ENCODE measurements at places on chromosomes 1 and 21. TPM values are rescaled to one million over a fixed set of nuclear protein-coding genes. Genes with fewer than 3 reads are reported as not detected.

GRCh38 chr1:95532335-95532734, 298.3 kb downstream of the RWDD3 start:
- H3K27ac ChIP-seq = no peak overlapping the region
- H3K4me1 ChIP-seq = no peaks in the 10 kb centered on the region
- H3K4me3 ChIP-seq = no peak overlapping the region

- no peaks in the 10 kb centered on the region for H3K36me3 ChIP-seq
- no peak overlapping the region for H3K27ac ChIP-seq
- no peak overlapping the region for H3K4me3 ChIP-seq
- no peaks in the 10 kb centered on the region for H3K4me1 ChIP-seq
- H3K27me3 ChIP-seq = 0 out of 2 replicates have a peak, but pooled peaks cover 8% of the 10 kb centered on the region
These were observed 8.9 kb upstream of the C4BPB start for GRCh38 chr1:207079706-207080241.

Gene RO60
- 91.9 TPM for total RNA-seq

DNA sequence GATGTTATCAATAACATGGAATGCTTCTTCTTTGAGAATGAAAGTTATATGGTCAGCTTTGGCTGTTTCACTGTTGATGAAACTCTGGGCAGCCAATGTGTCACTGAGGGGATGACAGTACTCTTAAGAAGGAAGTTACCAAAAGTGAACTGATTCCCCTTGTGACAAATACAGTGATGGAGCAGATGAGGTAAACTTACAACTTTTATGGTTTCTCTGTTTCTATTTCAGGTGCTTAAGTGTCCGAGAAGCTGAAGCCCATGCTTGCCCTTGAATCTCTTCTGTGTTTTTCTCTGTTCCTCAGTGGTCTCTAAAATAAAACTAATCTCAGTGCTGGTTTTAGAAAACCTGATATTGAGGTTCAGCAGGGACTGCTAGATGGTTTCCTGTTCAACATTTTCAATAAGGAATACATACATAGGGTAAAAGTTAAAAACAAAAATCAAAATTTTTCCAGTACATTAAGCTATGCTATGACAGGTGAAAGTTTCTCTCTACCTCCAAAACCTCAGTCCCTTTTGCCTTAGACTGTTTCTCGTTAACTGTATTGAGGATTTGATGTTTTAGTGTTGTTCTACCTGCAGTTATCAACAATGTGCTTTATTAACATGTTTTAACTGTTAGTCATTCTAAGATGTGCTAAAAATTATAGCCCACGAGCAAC, 454.4 kb upstream of the ADGRL4 start:
- no peak for DNase-seq
- H3K27ac ChIP-seq = no peak overlapping the region
- H3K36me3 ChIP-seq = no peaks in the 10 kb centered on the region

- no peak overlapping the region for H3K4me3 ChIP-seq
- no peaks in the 10 kb centered on the region for H3K4me1 ChIP-seq
- H3K27me3 ChIP-seq = no peaks in the 10 kb centered on the region
These were observed 13.6 kb downstream of the INAVA start for GRCh38 chr1:200908191-200908868.

DNA sequence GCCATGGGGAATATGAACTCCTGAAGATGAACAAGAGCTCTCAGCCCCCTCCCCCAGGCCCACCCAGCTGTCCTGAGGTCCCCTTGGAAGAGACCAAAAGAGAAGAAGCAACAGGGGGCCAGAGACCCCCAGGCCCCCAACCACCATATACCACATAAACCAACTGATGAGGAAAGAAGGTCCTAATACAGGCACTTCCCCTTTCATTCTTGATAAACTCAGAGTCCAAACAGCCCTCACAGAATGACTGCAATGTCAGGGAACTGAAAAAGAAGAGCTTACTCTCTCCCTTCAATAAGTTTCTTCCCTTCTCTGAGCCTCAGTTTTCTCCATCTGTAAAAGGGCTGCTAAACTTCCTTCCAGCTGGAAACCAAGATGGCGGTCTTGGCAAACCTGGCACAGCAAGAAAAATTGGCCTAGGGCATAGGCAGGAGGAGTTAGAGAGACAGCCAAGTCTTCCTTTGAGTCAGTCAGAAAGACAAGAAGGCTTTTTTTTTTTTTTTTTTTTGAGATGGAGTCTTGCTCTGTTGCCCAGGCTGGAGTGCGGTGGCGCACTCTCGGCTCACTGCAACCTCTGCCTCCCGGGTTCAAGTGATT, 90.5 kb downstream of the VWA5B1 start:
- no peak for DNase-seq
- no peak overlapping the region for H3K27ac ChIP-seq
- H3K4me3 ChIP-seq = no peak overlapping the region
- H3K4me1 ChIP-seq = no peaks in the 10 kb centered on the region
- no peaks in the 10 kb centered on the region for H3K36me3 ChIP-seq
- H3K27me3 ChIP-seq = peaks cover 20% of the 10 kb centered on the region

- H3K27ac ChIP-seq = peak overlapping the region; percentile 77
- peaks cover 6% of the 10 kb centered on the region for H3K4me1 ChIP-seq
- no peaks in the 10 kb centered on the region for H3K36me3 ChIP-seq
- DNase-seq = no peak
- no peaks in the 10 kb centered on the region for H3K27me3 ChIP-seq
These were observed 455 bp downstream of the BSDC1 start for GRCh38 chr1:32393832-32394140.

DNA sequence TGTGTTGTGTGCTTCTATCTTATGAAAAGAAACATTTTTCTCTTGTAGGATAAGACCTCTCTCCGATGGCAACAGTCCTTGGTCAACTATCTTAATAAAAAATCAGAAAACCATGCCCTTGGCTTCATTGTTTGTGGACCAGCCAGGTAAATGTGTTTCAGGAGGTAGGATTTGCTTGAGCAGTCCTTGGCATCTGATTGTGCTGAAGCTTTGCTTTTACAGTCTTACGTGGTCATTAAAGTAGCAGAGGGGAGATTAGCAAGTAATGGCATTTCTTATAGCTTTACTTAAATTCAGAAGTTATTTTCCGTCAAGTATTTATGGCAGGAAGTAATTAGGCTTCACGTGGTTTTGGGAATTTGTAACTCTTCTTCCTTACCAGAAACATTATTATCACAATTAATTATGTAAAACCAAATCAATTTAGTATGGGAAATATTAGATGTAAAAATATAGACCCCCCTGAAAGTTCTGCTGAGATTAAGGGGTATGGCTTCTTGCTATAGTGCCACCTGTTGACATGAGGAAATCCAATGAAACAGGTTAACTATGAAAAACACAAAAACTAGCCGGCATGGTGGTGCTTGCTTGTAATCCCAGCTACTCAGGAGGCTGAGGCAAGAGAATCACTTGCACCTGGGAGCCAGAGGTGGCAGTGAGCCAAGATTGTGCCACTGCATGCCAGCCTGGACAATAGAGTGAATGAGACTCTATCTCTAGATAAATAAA, 49.0 kb downstream of the MAP3K21 start:
- no peak overlapping the region for H3K4me3 ChIP-seq
- no peak overlapping the region for H3K27ac ChIP-seq
- no peaks in the 10 kb centered on the region for H3K4me1 ChIP-seq
- no peaks in the 10 kb centered on the region for H3K36me3 ChIP-seq
- peaks cover 6% of the 10 kb centered on the region for H3K27me3 ChIP-seq
- DNase-seq = no peak

Data from SJCRH30 (cell line).